NCI-H510A (cell line): ENCODE measurements at places on chromosomes 1 and 21.

GRCh38 chr21:42220138-42220701 is 1.3 kb downstream of the ABCG1 start:
- peak; percentile 69 for DNase-seq

GRCh38 chr21:21148009-21148408 is 149.8 kb downstream of the NCAM2 start:
- DNase-seq, result no peak

- DNase-seq, result no peak
Measured at GRCh38 chr1:112981426-112981825, 25.4 kb upstream of the SLC16A1 start.

DNA sequence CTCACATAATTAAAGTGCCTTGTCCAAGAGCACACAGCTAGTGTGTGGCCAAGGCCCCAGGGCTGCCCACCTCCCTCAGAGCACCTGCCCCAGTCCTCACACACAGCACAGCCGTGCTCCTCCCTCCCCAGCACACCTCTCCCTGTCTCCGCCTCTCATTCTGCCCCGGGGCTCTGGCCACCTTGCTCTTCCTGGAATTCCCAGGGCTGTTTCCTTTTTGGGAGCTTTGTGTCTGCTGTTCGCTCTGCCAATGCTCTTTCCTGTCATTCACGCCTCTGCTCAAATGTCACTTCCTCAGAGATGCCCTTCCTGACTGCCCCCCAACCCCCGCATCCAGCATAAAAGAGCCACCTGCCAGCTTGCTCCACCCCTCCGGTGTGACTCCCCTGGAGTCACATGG is 13.3 kb downstream of the SLC6A17 start:
- no peak for DNase-seq

DNA sequence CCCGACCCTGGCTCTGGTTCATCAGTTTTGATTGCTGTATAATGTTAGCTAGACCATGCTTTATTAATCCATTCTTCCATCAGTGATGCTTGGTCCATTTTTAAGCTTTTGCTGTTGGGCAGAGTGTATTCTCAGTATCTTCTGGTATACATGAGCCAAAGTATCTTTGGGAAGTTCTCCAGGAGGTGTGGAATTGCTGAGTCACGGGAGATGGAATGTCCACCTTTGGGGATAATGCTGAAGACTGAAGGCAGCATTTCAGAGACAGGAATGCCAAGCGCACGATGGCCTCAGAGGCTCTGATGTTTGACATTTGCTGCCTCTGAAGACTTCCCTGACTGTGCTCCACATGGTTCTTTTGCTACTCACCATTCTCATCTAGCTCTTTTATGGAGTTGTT is 266.3 kb upstream of the KAZN start:
- DNase-seq, result no peak

DNA sequence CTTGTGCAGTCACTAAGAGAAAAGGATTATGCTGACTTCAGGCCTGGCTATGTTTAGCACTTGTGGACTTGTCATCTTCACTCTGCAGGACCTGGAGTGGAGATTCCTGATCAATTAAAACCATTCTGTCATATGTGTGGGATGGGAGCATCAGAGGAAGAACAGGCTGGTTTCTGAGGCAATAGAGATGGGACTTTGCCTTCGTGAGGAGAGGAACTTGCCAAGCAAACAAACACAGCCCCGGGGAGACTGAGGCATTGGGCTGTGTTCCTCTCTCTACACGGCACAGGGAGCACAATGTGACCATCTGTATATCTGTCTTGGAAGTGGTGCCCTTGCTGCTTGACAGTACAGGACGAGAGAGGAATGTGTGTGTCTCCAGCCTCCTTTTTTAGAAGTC is 23.1 kb downstream of the VASH2 start:
- no peak for DNase-seq

GRCh38 chr1:117138561-117138960 is 17.0 kb upstream of the TRIM45 start:
- DNase-seq, result no peak

- no peak for DNase-seq
Measured at GRCh38 chr1:213688655-213689054, 299.1 kb upstream of the PROX1 start.
